ENCODE measurements at places on chromosomes 16 and 17.

- no peak for DNase-seq
Observed at GRCh38 chr17:50467855-50468303, 801 bp downstream of the CHAD start.

DNA sequence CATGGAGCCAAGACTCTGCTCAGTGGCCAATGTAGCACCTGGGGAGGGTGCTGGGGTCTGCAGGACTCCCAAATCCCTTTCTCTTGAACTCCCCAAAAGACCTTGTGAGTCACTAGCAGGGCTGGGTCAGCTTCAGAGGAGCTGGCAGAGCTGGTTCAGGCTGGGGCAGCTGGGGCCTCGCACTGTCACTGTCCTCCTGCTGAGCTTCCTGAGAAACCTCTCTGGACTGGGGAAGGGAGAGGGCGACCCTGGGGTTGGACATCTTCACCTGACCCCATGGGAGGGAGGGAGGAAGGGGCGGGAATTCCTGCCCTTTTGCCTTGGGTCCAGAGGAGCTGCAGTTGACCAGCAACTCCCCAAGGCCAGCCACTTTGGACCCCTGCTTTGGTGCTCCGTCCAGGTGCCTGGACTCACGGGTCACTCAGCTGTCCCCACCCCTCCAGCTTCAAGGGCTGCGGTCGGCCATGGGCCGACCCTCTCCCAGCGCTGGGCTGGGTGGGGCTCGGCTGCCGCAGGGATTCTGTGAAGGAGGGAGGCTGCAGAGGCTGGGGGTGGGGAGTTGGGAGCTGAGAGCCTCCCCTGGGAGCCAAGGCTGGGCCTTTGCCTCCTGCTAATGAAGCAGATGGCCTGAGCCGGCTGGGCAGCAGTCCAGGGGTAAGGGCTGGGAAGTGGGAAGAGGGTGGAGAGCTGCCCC lies 9.2 kb downstream of the FMNL1 start:
- no peak for DNase-seq

GRCh38 chr17:144936-145670 lies 7.7 kb downstream of the SCGB1C2 start:
- DNase-seq: no peak

- DNase-seq: no peak
Observed at GRCh38 chr16:65200156-65200773, 78.4 kb upstream of the CDH11 start.

GRCh38 chr16:77376358-77376757 lies 58.5 kb downstream of the ADAMTS18 start:
- no peak for DNase-seq

DNA sequence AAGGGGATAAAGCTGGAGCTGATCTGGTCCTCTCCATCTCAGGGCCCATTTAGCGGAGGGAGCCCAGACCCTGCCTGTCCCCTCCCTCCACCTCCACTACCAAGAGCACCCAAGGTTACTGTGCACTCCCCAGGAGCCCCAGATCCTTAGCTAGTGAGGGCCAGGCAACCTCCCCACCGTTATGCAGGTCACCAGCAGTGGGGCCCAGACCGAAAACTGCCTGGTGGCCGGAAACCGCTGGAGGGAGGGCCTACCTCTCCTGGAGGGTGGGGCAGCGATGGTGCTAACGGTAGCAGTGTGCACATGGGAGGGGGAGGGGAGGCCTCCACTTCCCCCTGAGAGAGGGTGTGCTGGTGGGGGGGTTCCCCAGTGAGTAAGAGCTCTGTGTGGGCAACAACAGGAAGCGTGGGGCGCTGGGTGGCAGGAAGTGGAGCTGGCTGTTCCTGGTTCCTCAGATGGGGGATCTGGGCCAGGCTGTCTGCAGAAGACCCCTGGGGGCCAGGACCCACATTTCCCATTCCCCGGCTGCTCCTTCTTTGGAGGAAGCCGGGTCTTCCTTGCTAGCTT lies 4.4 kb downstream of the FMNL1 start:
- peak; percentile 94 for DNase-seq

- DNase-seq: no peak
Observed at GRCh38 chr16:35687071-35687470, 2227.7 kb downstream of the TP53TG3F start.

GRCh38 chr17:6517062-6517461 lies 39.3 kb downstream of the PITPNM3 start:
- no peak for DNase-seq

DNA sequence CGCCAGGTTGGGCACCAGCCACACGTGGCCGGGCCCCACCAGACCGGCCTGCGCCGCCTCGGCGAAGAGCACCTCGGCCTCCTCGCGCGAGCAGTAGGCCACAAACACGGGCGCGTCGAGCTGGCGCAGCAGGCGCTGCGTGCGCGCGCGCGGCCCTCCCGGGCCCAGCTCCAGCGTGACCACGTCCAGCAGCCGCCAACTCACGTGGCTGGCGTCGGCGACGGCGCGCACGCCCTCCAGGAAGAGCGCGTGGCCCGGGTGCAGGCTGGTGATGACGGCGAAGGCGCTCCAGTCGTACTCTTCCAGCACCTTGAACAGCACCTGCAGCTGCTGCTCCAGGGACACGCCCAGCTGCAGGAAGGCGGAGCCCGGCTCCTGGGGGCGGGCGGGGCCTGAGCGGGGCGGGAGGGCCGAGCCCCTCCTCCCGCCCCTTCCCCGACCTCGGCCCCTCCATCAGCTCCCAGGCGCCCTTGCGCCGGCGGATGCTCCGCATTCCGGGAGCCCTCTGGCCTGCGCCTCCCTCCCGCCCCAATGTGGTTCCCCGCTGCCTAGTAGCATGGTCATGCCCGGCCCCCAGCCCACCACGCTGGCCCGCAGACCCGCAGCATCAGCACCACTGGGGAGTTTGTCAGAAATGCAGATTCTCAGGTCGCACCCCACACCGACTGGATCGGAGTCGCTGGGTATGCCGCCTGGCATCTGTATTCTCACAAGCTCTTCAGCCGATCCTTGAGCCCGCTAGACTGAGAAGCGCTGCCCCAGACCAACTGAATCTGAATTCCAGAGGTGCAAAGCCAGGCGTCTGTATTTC lies 7.2 kb downstream of the GRIN2C start:
- peak; percentile 63 for DNase-seq

DNA sequence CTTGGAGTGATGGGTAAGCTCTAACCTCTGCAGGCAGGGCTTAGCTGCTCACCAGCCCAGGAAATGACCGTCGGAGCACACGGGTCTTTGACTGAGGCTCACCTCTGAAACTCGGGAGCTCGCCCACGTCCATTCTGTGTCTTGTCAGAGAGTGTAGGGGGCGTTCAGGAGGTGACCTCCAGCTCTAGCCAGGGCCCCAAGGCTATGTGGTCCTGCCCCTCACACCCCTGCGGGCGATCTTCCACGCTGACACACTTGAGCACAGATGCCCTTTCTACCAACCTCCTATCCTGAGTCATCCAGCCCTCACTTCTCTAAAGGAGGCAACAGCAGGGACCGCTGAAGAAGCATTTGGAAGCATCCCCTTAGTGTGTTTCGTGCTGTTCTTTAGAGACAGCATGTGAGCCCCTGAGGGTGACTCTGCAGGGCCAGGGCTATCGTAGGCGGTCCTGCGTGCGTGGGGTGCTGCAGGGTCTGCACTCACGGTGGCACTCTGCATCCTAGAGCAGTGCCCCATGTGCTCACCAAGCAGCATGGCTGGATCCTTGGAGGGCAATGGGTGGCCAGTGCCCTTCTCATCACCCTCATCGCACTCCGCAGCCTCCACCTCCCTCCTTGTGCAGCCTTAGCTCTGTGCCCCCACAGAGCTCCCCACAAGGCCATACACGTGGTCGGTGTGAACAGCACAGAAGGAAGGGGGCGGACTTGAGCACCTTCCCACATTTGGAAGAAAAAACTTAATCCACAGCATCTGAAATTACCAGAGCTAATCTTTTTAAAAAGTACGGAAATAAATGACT lies 33.8 kb downstream of the SLC47A1 start:
- DNase-seq: no peak

DNA sequence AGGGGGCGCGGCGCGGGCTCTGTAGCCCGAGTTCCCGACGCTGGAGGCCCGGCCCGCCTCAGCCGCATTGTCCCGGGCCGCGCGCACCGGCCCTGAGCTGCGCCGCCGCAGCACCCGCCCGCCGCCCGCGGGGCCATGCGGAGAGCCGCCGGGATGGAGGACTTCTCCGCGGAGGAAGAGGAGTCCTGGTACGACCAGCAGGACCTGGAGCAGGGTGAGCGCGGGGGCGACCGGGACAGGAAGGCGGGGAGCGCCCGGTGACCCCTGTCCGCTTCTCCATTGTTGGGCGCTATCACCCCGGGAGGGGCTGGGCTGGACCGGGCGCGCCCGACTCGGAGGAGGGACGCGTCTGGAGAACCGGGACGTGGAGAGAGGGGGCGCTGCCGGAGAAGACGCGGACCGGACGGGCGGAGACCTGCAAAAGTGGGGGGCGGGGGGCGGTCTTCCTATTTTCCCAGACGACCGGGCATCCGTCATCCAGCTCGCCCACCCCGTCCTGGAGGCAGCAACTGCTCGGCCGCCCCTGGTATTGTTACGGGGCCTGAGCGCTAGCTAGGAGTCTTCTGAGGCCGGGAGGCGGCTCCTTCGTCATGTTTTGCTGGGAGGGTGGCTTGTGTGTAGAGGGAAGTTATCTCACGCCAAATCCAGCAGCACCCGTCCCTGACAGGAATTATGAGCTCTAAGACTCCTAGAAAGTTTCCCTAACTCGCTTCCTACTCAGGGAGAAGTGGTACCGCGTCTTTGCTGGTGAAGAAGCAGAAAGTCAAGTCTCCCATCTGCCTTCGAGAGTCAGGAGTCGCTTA lies 678 bp downstream of the CDR2L start:
- peak; percentile 8 for DNase-seq

- DNase-seq: no peak
Observed at GRCh38 chr16:23607726-23608125, 11.6 kb upstream of the NDUFAB1 start.

- no peak for DNase-seq
Observed at GRCh38 chr17:34300652-34301370, 15.3 kb downstream of the CCL11 start.

DNA sequence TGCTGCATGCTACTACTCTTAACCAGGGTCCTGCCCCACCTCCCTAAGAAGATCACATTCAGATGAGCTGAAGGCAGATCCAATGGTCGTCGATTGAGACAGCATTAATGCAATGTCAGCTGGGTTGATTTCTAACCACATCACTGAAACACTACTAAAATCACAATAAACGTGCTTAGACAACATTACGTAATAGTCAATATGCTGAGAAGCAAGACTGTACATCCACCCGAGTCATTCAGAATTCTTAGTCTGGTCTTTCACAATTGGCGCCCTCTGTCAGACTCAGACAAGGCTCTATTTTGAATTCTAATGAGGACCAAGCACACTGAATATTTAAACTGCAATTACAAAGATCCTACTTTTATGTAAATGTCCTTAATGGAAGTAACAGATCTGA lies 205.2 kb downstream of the STX8 start:
- DNase-seq: no peak
